ENCODE measurements at places on chromosomes 2 and 18.

GRCh38 chr18:63312019-63312409, 7.6 kb downstream of the BCL2 start:
- no peak for DNase-seq

- DNase-seq, result no peak
Measured at GRCh38 chr2:66507673-66508201, 72.8 kb downstream of the MEIS1 start.

DNA sequence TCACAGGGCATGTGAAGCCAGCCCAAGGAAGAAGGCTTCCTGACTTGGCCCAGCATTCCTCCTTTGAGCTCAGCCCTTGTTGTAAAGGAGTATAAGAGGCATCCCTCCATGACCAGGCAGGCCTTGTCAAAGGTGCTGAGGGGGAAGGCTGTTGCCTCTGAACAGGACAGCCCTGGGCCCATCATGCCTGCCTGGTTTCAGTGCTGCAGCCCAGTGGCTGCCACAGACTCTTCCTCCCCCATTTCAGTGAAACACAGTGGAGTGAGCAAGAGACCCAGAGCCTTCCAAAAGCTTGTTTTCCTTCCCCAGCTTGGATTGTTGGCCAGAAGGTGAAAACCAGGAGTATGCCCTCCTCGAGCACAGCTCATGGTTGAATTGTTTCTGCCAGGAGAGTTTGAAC, 19.9 kb upstream of the RPL37A start:
- DNase-seq, result no peak

- no peak for DNase-seq
Measured at GRCh38 chr2:120684289-120685065, 51.2 kb upstream of the GLI2 start.

DNA sequence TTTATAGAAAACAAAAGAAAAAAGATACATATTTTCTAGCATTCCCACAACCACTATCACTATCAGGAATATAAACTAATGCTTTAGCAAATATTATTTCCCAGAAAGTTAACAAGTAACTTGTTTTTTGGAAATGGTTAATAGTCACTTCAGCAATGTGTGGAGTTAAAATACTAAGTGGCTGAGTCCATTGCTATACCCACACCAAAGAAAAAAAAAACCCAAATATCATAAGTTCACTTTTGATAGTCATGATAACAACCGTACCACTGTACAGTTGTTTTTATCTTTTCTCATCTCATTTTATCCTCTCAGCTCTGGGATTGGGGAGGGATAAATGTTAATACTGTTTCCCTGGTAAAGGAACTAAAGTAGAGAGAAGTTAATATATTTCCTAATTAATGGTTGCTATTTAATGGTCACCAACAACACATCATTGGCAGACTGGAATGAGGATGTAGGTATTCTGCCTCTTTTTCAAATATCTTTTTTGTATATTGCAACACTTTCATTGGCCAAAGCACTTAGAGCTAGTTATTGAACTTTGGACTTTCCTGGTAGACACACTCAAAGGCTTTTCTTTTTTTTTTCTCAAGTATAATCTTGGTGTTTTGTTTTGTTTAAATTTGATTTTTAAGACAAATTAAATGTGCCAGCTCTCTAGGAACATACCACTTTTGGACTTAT, 18.4 kb upstream of the KANSL1L start:
- DNase-seq, result no peak

DNA sequence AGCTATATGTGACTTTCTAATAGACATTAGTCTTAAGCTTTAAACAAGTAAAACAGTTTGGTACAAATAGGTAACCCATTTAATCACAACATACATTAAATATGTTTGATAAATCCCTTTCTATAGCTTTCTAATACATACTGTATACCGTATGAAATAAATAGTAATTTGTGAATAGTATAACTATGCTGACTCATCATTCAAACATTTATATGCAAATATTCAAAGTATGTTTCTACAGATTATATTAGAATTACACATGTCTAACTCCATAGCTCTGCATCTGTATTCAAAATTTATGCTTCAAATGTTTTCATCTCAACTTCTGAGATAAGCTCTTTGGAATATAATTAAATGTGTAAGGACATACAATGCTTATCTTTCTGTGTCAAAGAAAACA, 142.7 kb upstream of the ZNF804A start:
- DNase-seq, result no peak

GRCh38 chr18:3368193-3368592, 81.8 kb upstream of the TGIF1 start:
- no peak for DNase-seq
